Activated CD4-positive, alpha-beta memory T cell treated with anti-CD3 and anti-CD28 coated beads for 36 hours (primary cell): ENCODE measurements at places on chromosomes 16 and 17.

DNA sequence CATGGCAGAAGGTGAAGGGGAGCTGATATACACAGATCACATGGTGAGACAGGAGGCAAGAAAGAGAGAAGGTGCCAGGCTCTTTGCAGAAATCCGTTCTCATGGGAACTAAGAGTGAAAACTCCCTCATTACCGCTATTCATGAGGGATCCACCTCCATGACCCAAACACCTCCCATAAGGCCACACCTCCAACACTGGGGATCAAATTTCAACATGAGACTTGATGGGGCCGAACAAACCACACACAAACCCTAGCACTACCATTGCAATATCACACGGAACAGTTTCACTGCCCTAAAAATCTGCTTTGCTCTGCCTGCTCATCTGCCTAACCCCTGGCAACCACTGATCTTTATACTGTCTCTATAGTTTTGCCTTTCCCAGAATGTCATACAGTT lies 34.8 kb downstream of the C17orf67 start:
- H3K27ac ChIP-seq, result no peak overlapping the region
- no peak overlapping the region for H3K4me3 ChIP-seq
- peaks cover 2% of the 10 kb centered on the region for H3K36me3 ChIP-seq
- DNase-seq, result no peak

GRCh38 chr17:50150354-50151040 lies at the start of gene PPP1R9B:
TSS of gene PPP1R9B (minus strand) at chr17:50150677. CDS start at chr17:50150513, 164 bp downstream.
- peak within 1 kb of the TSS; percentile 91 for H3K4me3 ChIP-seq
- DNase-seq, result no peak
- H3K27ac ChIP-seq, result peak within 1 kb of the TSS; percentile 97
- H3K4me1 ChIP-seq, result peaks cover 44% of the 10 kb centered on the region
- H3K36me3 ChIP-seq, result peaks cover 24% of the 10 kb centered on the region

DNA sequence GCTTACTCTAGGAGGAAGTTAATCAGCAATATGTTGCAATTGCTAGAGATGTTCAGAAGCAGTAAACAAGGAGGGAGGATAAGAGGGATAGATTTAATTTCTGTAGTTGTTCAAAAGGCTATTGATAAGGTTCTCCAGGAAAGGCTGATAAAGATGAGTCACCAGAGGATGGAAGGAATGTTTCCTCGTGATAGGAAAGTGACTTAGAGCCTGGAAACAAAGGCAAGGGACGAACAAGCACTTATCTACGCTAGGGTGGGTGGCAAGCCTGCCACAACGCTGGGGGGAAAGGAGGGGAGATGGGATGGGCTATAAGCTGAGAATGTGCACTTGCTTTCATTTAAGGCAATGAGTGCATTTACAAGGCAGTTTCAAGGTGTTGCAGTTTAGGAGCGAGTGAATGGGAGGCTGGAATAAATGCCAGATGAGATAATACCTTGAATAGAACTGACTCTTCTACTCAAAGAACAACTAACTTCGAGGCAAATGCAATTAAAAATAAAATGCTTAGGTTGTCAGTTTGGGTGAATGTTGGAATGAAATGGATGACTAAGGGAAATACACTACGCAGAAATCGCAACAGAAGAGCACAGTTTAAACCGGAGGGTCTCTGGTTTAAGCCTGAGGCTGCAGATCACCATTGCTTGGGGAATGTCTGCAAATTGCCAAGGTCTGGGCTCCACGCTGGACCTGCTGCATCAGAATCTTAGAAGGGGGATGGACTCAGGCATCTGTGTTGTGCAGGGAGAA lies 76.0 kb upstream of the RBBP6 start:
- no peak overlapping the region for H3K4me3 ChIP-seq
- H3K4me1 ChIP-seq, result no peaks in the 10 kb centered on the region
- H3K27me3 ChIP-seq, result peaks cover 9% of the 10 kb centered on the region
- no peak for DNase-seq

GRCh38 chr16:89024546-89025060 lies 47.6 kb upstream of the CBFA2T3 start:
- H3K27ac ChIP-seq, result no peak overlapping the region
- DNase-seq, result no peak
- H3K36me3 ChIP-seq, result peaks cover 10% of the 10 kb centered on the region
- no peak overlapping the region for H3K4me3 ChIP-seq
- H3K4me1 ChIP-seq, result peaks cover 30% of the 10 kb centered on the region

DNA sequence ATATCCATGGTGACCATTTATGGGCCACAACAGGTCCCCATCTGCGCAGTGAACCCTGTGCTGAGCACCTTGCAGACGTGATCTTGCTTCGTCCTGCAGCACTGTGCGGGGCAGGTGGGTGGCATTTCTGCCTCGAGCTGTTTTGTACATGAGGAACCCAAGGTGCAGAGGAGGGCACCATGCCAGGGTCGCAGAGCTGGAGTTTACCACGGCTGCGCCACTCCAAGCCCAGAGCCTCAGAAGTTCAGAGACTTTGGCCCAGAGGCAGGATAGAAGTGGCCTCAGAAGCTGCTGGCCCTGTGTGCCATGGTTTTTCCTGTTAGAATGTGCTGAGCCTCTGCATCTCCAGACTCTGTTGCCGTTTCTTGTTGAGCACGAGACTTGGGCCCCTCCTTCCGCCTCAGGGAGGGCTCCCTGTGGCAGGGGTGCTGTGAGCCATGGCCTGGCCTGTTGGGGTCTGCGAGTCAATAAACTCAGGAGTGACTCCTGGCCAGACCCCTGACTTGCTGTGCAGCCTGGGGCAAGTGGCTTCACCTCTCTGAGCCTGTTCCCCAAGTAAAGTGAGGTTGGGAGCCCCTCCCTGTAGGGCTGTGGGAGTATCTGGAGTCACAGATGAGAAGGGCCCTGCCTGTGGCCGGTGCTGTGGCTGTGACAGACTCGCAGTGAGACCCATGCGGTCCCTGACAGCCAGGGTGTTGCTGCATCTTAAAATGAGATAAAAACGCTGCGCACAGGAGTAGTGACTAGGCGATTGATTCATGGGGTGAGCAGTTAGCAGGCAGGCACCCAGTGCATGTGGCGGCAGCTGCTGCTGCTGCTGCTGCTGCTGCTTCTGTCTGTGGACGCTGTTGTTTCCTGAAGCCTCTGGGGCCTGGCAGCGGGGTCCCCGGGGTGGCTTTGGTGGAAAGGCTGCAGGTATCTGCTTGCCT lies 11.8 kb downstream of the MAP2K3 start:
- no peak overlapping the region for H3K4me3 ChIP-seq
- H3K27ac ChIP-seq, result no peak overlapping the region
- no peak for DNase-seq
- H3K4me1 ChIP-seq, result peaks cover 20% of the 10 kb centered on the region
- peaks cover 2% of the 10 kb centered on the region for H3K27me3 ChIP-seq
- peaks cover 35% of the 10 kb centered on the region for H3K36me3 ChIP-seq

DNA sequence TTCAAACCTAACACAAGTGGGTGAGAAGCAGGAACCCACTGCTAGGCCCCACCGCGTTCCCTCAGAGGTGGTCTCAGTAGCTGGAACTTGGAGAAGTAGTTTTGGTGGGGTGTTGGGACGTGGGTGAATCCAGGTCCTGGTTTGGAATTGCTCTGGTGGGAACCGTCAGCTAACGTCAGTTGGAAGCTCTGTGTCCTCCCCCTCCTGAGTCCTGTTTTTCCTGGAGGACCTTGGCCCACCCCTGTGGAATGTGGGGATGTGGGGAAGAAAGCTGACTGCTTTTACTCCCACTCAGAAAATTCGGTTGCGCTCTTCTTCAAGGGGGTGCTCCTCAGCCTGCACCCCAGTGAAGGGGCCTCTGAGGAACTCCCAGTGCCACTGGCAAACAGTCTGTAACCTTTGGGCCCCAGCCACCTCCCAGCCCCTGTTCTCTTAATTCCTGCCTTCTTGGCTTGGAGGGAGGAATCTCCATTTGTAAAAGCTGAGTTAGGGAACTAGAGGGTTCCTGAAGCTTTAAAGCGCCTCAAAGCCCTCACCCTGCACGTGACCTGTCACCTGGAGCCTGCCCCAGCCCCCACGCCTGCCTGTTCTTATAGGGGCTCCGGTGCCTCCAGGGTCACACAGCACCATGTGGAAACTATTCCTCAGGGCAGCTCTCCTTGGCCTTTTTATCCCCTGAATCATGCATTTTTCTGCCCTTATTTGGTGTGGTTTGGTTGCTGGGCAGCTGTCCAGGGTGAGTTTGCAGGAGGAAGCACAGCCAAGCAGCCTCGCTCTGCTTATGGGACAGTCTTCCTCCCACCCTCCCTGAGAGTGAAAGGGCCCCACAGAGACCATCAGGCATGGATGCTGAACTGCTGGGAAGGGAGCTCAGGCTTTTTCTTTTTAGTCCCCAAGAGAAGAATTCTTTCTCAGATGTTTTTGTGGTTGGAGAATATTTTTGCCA lies 16.2 kb upstream of the NAGLU start:
- peaks cover 11% of the 10 kb centered on the region for H3K4me1 ChIP-seq
- peaks cover 10% of the 10 kb centered on the region for H3K36me3 ChIP-seq
- H3K27ac ChIP-seq, result no peak overlapping the region
- no peak overlapping the region for H3K4me3 ChIP-seq
- peaks cover 5% of the 10 kb centered on the region for H3K27me3 ChIP-seq

DNA sequence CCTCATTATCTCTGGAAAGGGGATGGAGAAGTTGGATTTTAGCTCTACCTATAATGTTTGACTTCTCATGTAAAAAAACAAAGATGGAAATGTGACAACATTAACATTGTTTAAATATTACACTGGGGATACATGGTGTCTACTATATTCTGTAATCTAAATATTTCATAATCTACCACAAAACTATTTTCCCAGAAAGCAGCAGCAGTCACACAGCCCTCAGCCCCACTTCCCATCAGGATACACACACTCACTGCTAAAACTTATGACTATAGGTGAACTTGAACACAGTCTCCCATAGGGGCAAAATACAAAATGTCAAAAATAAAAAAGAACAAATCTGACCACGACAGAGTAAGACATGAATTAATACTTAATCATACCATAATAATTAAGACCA lies 95.7 kb downstream of the KANSL1 start:
- DNase-seq, result no peak
- no peak overlapping the region for H3K4me3 ChIP-seq
- H3K36me3 ChIP-seq, result peaks cover 2% of the 10 kb centered on the region
- H3K27ac ChIP-seq, result no peak overlapping the region
- H3K27me3 ChIP-seq, result no peaks in the 10 kb centered on the region
- H3K4me1 ChIP-seq, result peaks cover 63% of the 10 kb centered on the region

DNA sequence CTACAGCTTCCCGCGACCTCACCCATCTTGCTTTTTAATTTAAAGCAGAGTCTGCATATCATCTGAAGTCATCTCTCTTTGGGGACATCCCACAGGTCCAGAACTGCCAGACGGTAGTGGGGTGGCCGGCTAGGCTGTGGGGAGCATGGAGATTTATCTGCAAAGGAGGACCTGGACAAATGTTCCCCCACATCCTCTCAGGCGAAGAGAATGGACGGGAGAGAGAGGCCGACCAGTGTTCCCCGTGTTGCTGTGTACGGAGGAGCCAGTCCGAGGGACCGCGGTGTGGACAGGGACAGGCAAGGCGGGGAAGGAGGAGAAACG lies 665 bp upstream of the MT1M start:
- peaks cover 65% of the 10 kb centered on the region for H3K27me3 ChIP-seq
- peak overlapping the region; percentile 30 for H3K4me3 ChIP-seq
- DNase-seq, result no peak
- H3K4me1 ChIP-seq, result peaks cover 19% of the 10 kb centered on the region
- no peak overlapping the region for H3K27ac ChIP-seq

- H3K4me3 ChIP-seq, result no peak overlapping the region
- H3K36me3 ChIP-seq, result no peaks in the 10 kb centered on the region
- no peak for DNase-seq
These were observed 10.9 kb upstream of the TBX2 start for GRCh38 chr17:61388561-61389356.

DNA sequence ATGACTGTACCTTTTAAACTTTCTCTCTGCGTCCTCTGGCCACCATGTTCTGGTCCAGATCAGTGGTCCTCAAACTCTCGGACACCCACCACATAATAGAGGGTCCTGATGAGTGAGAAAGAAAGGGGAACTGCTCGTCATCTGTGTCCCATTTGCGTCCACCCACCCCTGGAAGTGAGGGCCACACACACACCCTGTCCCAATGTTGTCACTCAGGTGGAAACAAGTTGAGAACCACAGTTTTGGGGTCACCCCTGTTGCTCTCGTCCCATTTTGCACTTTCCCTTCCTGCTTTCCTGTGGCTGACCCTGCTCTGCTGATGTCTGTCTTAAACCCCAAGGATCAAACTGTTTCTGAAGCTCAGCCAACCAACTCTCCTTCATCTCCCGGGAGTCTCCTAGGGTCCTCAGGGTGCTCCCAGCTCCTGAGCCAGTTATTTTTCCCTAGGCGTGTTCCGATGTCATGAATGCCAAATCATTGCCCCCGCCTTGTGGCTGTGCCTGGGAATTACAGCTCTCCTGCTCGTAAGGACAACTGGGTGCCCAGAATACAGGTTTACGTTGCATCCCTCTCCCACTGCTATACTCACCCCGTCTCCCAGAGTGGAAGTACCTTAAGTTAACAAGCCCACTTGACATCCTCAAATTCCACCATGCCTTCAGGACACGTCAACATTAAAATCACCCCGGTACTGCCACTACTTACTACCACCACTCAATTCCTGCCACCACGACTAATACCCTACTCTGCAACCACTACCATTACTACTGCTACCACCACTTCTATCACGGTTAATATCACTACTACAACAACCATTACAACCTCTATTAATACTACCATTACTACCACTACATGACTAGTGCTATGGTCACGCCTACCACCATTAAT lies 26.0 kb upstream of the HNF1B start:
- no peak overlapping the region for H3K4me3 ChIP-seq
- DNase-seq, result peak; percentile 62
- no peaks in the 10 kb centered on the region for H3K36me3 ChIP-seq
- H3K27me3 ChIP-seq, result peaks cover 12% of the 10 kb centered on the region

DNA sequence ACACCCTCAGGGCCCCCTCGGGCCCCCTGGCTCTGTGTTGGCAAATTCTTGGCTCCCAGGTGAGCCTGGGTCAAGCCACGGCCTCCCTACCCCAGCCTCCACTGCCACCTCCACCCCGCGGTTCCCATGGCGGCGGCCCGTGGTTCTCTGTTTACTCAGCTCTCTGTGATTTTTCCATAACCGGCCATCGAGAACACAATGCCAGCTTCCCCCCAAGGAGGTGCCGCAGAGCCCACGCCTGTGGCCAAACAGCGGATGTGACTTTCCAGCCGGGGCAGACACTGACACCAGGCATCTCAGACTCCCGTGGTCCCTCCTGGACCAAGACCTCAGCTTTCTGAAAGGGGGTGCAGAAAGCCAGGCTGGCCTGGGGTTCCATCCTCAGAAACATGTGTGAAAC lies 21.6 kb upstream of the ATP2A3 start:
- H3K27ac ChIP-seq, result no peak overlapping the region
- H3K4me3 ChIP-seq, result no peak overlapping the region
- H3K36me3 ChIP-seq, result no peaks in the 10 kb centered on the region
- H3K27me3 ChIP-seq, result peaks cover 2% of the 10 kb centered on the region

DNA sequence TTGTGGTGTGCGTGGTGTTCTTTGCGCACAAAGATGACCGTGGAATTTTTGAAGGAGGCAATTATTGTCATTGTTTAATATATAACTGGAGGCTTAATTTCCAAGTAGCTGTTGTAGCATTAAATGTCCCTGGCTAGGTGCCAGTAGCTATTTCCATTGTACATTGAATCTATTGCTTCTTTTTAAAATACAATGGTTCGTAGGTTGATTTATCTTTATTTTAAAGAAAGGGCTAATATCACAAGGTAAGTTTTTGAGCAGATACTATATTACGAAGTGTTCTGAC lies 127.1 kb downstream of the RPTOR start:
- H3K4me1 ChIP-seq, result peaks cover 51% of the 10 kb centered on the region
- peaks cover 2% of the 10 kb centered on the region for H3K36me3 ChIP-seq
- H3K27ac ChIP-seq, result no peak overlapping the region
- no peak overlapping the region for H3K4me3 ChIP-seq
- no peak for DNase-seq
- no peaks in the 10 kb centered on the region for H3K27me3 ChIP-seq

GRCh38 chr16:50083996-50084395 lies 18.2 kb downstream of the HEATR3 start:
- H3K27me3 ChIP-seq, result no peaks in the 10 kb centered on the region
- no peak overlapping the region for H3K4me3 ChIP-seq
- peaks cover 42% of the 10 kb centered on the region for H3K36me3 ChIP-seq
- H3K27ac ChIP-seq, result no peak overlapping the region
- no peak for DNase-seq
